ENCODE measurements at places on chromosomes 12 and 14.

DNA sequence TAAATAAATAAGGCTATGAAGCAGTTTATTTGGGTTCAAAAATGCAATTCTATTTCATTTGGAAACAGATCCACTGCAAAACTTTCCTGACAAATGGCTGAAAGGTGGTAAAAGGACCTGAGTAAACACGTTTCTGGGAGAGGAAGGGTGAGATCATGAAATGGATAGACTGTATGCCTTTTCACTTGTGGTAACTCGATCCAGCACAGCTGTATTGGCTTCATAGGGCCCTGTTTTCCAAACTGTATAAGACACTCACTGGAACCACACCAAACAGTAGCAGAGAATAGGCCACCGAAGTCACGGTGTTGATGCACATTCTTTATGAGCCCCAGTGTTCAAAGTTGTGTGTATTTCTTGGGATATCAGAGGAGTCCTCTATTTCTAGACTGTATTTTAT, 325.2 kb upstream of the DIO2 start:
- no peak for DNase-seq

GRCh38 chr12:89556976-89557375, 31.1 kb upstream of the POC1B start:
- no peak for DNase-seq

DNA sequence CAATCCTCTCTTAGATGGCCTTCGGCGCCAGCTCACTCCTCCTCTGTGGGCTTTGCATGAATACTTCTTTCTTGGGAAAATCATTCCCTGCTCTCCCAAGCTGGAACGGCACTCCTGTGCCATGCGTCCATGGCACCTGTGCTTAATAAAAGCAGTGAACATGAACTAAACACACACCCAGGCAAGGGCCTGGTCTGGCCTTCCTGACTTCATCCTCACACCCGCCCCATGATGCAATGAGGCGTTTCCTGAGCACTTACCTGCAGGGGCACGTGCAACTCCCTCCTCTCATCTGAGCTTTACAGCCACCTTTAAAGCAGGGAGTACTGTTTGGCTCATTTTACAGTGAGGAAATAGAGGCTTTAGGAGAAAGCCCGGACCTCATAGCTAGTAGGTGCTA, 219.8 kb downstream of the SLC41A2 start:
- no peak for DNase-seq

- no peak for DNase-seq
Observed at GRCh38 chr14:79596551-79596950, 614.8 kb downstream of the DIO2 start.

- no peak for DNase-seq
Observed at GRCh38 chr12:25458047-25458552, 95.0 kb downstream of the LMNTD1 start.

GRCh38 chr12:117100851-117101673, 1.8 kb upstream of the TESC start:
- DNase-seq, result no peak

- DNase-seq, result no peak
Observed at GRCh38 chr12:119910586-119910985, 33.5 kb upstream of the CIT start.

DNA sequence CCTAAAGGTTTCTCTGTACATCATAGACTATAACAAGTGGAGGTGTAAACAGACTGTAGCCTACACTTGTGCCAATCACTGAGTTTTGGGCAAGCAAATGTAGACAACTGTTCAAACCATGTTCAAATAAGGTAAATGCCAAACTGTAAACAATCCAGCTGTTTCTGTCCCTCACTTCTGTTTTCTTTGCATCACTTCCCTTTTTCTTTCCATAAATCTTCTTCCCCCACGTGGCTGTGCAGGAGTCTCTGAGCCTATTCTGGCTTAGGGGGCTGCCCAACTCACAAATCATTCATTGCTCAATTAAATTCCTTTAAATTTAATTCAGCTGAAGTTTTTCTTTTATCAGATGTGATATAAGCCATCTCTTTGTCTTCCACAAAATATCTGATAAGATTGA, 65.1 kb upstream of the CPM start:
- DNase-seq, result no peak

GRCh38 chr12:89278169-89278568, 74.1 kb downstream of the DUSP6 start:
- DNase-seq, result no peak

DNA sequence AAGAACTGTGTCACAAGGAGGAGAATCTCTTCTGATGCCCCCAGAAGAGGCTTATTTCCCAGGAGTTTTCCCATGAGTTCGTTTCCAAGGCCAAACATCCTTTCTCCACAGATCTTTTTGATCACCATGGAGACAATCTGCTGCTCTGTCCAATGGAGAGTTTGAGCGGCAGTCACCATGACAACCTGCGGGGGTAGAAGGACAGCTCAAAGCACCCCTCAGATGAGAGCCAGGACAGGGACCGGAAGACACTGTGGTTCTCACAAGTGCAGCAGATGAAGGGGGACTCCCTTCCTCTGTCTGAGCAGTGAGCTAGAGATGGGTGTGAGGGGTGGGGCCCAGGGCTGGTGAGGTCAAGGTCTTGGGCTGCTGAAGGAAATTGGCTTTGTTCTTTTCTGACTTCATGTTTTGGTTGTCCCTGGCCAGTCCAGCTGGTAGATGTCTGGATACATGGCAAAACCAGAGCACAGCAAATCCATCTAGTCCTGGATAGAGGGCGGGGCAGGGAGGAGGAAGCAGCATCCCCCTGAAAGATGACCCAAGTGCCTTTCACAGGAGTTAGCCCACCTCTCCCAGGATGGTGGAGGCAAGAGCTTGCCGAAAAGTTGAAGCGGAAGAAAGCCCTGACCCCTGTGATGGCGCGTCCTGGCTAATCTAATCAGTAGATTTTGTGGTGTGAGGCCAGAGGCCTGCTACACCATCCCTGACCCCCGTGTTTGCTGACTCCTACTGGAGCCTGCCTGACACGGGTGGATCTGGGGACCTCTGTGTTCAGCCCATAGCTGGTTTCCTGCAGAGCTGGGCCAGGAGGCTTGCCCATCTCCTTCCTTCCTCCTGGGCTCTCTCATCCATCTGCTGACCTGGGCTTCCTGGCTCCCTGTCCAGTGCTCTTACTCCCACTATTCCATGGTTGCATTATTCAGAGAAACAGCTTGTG, 24.4 kb downstream of the DHRS2 start:
- DNase-seq, result no peak

- no peak for DNase-seq
Observed at GRCh38 chr12:106070147-106070546, 68.6 kb downstream of the NUAK1 start.

DNA sequence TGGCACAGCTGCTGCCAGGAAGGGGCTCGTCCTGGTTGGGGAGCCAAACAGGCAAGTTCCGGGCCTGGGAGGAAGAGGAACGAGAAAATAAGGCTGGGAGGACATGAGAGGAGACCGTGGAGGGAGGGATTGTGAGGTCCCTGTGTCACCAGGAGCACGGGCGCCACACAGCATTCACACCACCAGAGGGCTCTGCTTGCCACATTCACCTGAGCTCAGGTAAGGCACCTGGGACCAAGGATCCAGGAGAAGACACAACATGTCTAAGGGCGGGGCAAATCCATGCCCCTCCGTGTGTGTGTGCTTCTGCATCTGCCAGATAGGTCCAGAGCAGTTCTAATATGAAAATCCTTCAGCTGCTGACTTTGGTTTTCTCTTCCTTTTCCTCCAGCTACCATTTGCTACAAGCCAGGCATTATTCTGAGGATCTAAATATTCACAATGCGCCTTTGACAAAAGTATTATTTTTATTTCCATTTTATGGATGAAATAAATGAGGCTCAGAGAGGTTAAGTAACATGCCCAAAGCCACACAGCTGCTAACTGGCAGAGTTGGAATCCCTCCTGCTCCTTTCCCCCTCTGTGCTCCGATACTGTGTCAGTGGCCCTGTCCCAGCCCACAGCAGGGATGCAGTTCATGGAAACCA, 14.6 kb downstream of the RAPGEF3 start:
- peak; percentile 73 for DNase-seq

- DNase-seq, result no peak
Observed at GRCh38 chr12:90152897-90153624, 444.4 kb upstream of the ATP2B1 start.

- peak; percentile 54 for DNase-seq
Observed at GRCh38 chr12:47361389-47362021, 281.7 kb upstream of the AMIGO2 start.

GRCh38 chr14:76050797-76051392, 65.3 kb downstream of the IFT43 start:
- peak; percentile 32 for DNase-seq

- no peak for DNase-seq
Observed at GRCh38 chr12:6276956-6277620, 33.4 kb upstream of the PLEKHG6 start.

DNA sequence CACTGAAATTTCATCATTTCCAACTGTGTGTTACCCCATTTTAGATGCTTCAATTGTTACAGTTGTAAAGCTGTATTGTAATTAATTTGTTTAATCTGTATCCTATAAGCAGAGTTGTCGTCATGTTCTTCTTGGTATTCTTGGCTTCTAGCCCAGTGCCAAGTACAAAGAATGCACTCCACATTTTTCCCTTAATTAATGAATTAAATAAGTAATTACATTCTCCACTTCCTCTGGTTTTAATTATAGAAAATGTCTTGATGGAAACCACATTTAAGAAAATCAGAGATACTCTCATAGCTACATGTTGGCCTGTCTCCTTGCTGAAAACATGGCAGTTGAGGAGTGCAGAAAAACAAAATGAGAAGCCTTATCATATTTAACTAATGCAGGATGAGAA, 746 bp downstream of the DNAI7 start:
- DNase-seq, result no peak

DNA sequence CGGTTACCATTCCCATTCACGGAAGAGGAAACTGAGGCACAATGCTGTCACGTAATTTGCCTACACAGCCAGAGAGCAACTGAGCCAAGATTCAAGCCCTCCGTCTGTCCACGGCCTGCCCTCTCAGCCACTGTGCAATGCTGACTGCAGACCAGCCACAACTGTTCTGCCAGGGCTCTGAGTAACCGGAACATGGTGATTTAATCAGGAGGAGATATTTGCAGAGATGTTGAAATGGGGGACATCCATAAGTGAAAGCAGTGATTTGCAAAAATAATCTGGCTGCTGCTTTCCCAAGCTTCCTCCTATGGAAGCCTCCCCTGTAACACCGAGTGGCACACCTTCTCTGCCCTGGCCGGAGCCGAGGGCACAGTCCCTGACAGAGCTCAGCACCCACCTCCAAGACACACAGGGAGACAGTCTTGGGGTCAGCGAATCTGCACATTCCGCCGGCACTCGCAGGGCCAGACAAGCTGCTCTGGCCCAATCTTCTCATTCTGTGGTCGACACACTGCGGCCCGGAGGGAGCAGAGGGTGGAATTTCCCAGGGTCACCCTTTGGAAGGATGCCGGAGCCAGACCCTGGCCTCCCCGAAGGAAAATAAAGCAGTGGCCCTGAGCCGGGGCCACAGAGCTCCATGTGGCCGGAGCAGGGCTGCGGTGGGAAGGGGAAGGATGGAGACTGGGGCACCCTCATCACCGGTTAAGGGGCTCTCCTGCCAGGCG, 158.2 kb upstream of the DIO3 start:
- no peak for DNase-seq

DNA sequence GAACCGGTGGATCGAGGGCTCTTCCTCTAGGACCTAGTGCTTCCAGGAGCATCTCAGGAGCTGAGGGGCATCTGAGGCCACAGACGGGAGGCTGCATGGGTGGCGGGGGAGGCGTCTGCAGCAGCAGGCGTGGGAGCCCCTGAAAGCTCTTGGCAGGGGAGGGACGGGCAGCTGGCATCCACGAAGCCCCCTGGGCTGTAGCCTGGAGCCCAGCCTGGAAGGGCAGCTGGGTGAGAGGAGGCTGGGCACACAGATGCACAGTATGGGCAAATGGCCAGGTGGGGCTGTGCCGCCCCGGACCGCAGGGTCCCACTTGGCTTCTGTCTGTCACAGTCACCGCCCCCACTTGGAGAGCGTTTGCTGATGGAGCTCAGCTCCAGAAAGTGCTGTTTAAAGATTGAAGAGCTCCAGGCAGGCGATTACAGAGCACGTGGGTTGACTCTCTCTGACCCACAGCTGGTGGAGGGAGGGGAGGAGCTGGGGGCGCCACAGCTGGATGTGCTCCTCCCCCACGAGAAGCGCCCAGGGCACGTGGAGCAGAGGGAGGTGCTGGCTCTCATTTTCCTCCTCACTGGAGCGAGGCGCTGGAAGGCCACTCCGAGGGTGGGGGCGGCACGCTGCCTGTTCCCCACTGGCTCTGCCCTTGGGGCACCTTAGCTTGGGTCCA, 155.0 kb upstream of the C14orf180 start:
- no peak for DNase-seq

GRCh38 chr12:2668816-2669215, 126.0 kb upstream of the FKBP4 start:
- DNase-seq, result no peak

GRCh38 chr14:20328705-20329104, 4.4 kb downstream of the CCNB1IP1 start:
- no peak for DNase-seq

DNA sequence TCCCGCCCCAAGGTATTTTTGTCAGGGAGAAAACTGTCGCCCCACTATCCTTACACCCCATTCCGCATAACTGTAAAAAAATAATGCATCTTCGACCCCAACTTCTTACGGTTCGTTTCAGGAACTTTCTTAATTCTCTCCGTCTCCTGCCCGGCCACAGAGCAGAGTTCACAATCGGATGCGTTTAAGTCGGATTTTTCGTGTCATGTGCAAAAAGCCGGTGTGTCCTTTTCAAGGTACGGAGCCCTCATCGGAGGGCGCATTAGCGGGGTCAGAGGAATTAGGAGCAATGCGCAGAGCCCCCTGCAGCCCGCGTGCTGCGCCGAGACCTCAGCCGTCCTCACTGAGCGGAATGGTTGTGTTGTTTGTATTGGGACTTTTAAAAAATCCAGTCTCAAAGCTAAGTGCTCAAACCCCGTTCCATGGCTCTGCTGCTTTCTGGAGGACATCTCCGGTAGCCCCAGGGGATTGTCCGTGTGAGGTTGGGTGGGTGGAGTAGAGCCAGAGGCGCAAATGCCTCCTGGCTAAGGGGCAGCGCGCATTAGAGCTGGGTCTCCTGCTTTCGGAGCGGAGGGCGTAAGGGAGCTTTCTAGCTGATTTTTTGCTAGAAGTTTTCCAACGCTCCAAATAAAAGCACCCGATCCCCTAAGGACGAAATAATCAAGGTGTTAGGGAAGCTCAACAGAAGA, 3.9 kb upstream of the GSC start:
- no peak for DNase-seq

- DNase-seq, result no peak
Observed at GRCh38 chr14:105503935-105504692, 13.1 kb downstream of the TEDC1 start.

Data from activated CD4-positive, alpha-beta T cell treated with anti-CD3 and anti-CD28 coated beads for 4 hours (primary cell).